Gastroesophageal sphincter (tissue), 4 donors: ENCODE measurements at places on chromosomes 16 and 17. TPM values are rescaled to one million over a fixed set of nuclear protein-coding genes. Genes with fewer than 3 reads are reported as not detected.

DNA sequence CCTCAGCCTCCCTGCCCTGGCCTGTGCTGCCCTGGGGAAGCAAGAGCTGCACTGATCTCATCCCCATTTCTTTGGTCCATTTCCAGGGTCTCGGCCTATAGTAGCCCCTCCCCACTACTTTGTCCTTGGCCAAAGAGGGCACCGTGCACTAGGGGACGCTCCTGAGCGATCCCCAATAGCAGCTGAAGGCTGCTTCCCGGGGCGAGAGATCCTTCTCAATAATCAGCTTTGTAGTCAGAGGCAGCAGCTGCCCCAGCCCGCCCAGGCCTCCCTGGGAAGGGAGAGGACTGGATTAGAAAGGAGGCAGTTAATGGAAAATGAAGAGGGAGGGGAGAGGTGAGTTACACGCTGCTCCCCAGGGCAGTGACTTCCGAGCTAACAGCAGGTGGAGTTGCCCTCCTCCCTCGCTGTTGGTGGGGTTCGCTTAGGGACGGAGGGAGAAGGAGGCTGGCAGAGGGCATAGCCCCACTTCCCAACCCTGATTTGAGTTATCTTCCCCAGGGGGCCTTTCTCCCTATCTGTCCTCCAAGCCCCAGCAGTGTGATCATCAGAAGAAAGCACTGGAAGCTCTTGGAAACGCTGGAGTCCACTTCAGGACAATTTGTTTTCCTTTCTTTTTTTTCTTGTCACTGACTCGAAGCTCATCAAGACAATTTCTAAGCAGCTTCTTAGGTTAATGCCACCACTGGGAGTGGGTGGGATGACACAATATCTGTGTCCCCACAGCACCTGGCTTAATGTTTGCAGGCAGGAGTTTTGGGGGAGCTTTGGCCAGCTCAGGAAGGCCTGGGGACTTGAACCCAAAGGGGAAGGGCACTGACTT is 2.6 kb downstream of the MXRA7 start:
- ATAC-seq, result no peak

KRTAP4-16 gene
- not detected for total RNA-seq

DNA sequence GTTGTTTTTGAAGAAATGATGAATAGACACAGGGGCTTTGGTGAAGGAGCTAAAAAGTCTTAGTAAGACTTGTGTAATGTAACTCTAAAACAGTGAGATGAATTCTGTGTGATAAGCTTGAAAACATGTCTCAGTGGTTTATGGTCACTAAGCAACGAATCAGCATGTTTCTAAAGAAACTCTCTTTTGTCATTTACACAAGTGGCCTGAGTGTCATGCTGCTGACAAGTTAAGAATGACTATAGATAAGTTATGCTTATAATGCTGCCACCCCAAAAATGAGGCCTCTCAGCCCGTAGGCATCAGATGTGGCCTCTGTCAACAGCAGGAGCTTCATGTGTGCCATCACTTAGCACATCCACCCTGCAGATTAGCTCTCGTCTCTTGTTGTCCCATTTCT is 8.7 kb downstream of the COX10 start:
- no peak for ATAC-seq

CCL16 gene
- total RNA-seq, result not detected

DNA sequence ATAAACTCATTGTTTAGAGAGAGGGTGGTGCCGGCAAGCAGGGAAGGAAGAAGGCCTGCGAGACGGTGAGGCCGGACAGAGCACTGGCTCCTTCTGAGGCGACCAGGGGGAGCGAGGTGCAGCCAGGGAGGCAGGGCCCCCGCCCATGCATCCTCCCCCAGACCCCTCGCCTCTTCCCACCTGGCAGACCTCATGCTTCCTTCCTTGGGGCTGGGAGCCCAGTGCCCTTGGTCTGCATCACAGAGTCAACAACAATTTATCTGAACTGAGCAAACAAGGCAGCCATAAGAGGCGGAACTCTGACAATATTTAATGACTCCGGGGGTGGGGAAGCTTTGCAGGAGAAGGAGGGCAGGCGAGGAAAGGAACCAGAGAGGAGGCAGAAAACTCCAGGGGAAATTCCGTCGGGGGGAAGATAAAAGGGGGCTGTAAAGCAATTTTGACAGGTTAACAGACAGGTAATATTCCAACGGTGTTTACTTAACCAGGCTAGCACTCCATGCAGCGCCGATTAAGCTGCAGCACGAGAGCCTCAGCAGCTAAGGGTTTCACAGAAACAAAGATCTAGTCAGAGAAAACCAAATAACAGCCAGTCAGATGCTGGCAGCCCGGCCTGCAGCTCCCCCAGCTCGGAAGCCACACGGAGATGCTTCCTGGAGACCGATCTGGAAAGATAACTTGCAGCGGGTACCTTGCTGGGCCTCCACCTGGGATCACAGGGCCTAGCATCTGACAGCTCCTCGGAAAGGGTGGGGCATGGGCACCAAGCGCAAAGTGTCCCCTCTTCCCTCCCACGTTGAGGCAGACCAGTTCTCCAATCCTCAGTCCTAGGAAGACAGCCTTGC is 398.2 kb downstream of the SOX9 start:
- no peak for ATAC-seq

PPP1R1B gene
- total RNA-seq, result 2.7 TPM

OXLD1 gene
- 31.8 TPM for total RNA-seq
